ENCODE measurements at places on chromosomes 11 and 22.
A peak's percentile ranks its signal among the peaks of the same experiment; 100 is the strongest.

DNA sequence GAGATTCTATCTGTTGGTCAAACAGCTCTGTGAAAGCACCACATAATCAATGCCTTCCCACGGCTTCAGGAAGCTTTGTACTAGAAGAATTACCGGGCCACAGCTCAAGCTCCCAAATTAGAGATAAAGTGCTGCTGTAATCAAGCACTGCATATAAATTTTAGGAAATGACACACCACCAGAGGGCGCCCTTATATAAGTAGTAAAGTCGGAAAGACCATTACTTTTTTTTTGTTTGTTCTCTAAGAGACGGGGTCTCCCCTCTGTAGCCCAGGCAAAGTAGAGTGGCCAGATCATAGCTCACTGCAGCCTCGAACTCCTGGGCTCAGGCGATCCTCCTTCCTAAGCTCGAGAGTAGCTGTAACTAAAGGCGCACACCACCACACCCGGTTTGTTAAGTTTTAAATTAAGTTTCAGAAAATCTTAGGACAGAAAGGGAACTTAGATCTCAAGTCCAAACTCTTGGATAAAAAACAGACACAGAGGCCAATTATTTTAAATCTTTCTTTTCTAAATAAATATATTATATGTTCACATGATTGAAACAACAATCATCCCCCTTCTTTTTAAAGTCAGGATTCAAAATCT, 32.6 kb downstream of the PRCP start:
- H3K27me3 ChIP-seq, result no peaks in the 10 kb centered on the region
- no peak overlapping the region for H3K4me3 ChIP-seq
- peaks cover 2% of the 10 kb centered on the region for H3K4me1 ChIP-seq
- no peaks in the 10 kb centered on the region for H3K36me3 ChIP-seq

GRCh38 chr11:75725547-75726320, 8.1 kb downstream of the MOGAT2 start:
- no peak overlapping the region for H3K4me3 ChIP-seq
- H3K27me3 ChIP-seq, result peaks cover 3% of the 10 kb centered on the region
- H3K4me1 ChIP-seq, result peaks cover 2% of the 10 kb centered on the region
- no peak for DNase-seq
- no peaks in the 10 kb centered on the region for H3K36me3 ChIP-seq
- no peak overlapping the region for H3K27ac ChIP-seq

- no peak overlapping the region for H3K27ac ChIP-seq
- no peak overlapping the region for H3K4me3 ChIP-seq
- no peak for DNase-seq
- no peaks in the 10 kb centered on the region for H3K27me3 ChIP-seq
- H3K36me3 ChIP-seq, result peaks cover 68% of the 10 kb centered on the region
Measured at GRCh38 chr11:66646828-66647227, 8.3 kb downstream of the RBM4 start.

DNA sequence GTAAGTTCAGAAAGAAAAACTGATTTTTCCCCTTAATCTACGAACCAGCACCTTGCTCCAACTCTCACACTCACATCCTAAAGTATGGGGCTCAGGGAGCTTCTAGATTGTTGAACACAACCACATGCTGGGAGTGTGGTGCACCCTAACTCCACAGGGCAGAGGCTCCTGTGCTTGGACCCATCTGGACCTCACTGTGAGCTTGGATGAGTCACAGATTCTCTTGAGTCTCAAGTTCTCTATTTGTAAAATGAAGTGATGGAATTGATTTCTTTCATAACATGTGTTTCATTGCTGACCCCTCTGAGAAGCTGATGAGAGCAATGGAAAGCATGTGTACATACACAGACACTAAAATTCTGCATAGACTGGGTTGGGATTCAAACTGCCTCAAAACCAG, 109.7 kb downstream of the PGR start:
- DNase-seq, result no peak
- H3K4me1 ChIP-seq, result no peaks in the 10 kb centered on the region
- H3K27me3 ChIP-seq, result peaks cover 11% of the 10 kb centered on the region
- H3K27ac ChIP-seq, result no peak overlapping the region
- H3K36me3 ChIP-seq, result no peaks in the 10 kb centered on the region

DNA sequence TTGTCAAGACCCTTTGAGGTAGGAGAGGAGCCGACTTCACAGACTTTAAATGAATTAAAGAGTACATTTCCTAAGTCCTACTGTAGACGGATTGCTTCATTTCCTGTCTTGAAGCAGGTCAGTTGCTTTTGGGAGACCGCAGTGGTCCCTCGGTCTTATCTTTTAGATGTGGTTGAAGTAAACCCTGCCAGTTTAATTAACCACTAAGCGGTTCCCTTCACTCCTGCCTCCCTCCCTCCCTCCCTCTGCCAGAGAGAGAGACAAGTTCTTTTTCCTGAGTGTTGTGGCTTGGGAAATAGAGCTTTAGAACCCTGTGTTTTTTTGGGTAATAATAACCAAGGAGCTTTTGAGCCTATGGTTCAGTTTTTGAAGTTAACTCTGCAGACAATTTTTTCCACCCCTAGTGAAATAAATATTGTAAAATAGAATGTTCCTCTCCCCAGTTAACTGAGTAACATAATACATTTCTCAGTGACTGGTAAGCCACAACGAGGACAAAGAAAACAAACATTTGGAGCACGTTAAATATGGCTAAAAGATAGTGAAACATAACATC, 147.5 kb downstream of the LDLRAD3 start:
- H3K4me3 ChIP-seq, result no peak overlapping the region
- DNase-seq, result no peak
- H3K27ac ChIP-seq, result peak overlapping the region; percentile 76
- peaks cover 36% of the 10 kb centered on the region for H3K4me1 ChIP-seq
- H3K36me3 ChIP-seq, result peaks cover 40% of the 10 kb centered on the region

- peak overlapping the region; percentile 40 for H3K27ac ChIP-seq
- H3K27me3 ChIP-seq, result no peaks in the 10 kb centered on the region
- peaks cover under 1% of the 10 kb centered on the region for H3K36me3 ChIP-seq
- peaks cover 9% of the 10 kb centered on the region for H3K4me1 ChIP-seq
- no peak for DNase-seq
Measured at GRCh38 chr11:10844356-10844755, 13.5 kb downstream of the ZBED5 start.

Measured in mesothelial cell of epicardium (in vitro differentiated cells).